ENCODE measurements at places on chromosomes 2 and 18.

DNA sequence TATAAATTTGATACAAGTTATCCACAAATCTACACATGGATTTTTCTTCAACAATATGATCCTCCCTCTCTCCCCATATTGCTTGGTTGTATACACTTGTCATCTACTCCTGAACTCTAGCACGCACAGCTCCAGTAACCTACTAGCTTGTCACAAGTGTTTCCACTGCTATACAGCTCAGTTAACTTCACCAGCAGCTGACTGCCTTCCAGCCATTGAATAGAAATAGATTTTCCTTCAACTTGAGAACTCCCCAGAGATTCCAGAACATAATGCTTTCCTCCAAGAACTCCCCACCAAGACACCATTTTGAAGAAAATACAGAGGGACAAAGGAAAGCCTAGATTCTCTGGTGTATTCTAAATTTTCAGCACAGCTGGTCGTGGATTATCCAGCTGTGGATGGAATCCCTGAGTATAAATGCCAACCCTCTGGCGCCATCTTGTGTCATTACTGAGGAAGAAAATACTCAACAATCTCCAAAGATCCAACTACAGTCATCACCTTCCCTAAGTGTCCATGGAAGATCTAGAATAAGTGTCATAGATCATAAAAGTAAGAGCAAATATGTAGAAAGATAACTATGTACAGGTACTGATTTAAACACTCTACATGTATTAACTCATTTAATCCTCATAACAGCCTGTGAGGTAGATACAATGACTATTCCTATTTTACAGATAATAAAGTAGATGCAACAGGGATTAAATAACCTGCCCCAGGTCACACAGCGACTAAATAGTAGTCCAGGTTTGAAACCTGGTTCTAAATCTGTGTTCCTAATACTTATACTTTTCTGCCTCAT is 156.7 kb downstream of the ARHGAP28 start:
- DNase-seq: no peak

DNA sequence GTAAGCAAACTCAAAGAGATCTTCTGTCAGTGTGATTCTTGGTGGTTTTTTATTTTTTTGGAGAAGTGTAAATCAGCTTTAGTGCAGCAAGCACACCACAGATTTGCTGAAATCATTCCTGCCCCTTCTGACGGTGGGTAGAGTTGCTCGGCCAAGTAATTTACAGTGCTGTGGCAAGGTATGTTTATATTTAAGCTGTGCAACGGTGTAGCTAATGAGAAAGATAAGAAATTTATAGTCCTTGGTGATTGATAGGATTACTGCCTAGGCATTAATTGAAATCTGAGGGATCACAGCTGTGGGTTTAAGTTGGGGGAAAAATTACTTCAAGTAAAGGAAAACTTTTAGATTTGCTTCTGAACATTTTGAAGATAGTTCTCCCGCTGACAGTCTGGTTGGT is 286.6 kb downstream of the AGAP1 start:
- DNase-seq: no peak

GRCh38 chr2:6771634-6772611 is 93.8 kb downstream of the CMPK2 start:
- no peak for DNase-seq

- DNase-seq: no peak
Measured at GRCh38 chr2:54728669-54729120, 5.2 kb downstream of the EML6 start.

GRCh38 chr2:171420728-171421563 is 12.8 kb downstream of the METTL8 start:
- no peak for DNase-seq

GRCh38 chr2:228522276-228522675 is 340.8 kb upstream of the SPHKAP start:
- no peak for DNase-seq

GRCh38 chr2:84882775-84883550 is 2.1 kb upstream of the TRABD2A start:
- no peak for DNase-seq

DNA sequence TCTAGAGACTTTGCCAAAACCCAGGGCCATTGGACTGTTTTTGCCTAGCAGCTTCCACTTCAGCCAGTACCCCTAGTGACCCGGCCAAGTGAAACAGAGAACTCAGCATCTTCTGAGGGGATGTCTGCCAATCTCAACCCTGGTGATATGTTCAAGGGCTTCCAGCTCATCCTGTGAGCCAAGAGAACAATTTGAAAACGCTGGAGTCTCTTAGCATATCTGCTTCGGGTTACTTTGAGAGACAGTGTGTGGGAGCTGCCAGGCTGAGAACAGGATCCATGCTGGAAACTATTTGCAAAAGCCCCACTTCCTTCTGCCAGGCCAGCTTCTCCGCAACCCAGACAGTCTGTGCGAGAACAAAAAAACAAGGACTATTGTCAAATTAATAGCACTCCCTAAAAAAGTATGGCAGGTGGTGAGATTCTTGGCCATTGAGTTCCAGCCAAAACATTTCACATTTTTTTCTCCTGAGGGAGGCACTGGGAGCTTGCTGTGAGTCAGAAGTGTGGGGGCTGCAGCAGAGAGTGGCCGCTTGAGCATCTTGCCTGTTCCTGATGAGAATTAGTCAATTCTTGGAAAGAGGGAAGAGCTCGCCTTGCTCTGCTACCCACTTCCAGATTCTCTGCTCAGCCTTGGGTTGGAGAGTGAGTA is 395.6 kb upstream of the TRIB2 start:
- no peak for DNase-seq

DNA sequence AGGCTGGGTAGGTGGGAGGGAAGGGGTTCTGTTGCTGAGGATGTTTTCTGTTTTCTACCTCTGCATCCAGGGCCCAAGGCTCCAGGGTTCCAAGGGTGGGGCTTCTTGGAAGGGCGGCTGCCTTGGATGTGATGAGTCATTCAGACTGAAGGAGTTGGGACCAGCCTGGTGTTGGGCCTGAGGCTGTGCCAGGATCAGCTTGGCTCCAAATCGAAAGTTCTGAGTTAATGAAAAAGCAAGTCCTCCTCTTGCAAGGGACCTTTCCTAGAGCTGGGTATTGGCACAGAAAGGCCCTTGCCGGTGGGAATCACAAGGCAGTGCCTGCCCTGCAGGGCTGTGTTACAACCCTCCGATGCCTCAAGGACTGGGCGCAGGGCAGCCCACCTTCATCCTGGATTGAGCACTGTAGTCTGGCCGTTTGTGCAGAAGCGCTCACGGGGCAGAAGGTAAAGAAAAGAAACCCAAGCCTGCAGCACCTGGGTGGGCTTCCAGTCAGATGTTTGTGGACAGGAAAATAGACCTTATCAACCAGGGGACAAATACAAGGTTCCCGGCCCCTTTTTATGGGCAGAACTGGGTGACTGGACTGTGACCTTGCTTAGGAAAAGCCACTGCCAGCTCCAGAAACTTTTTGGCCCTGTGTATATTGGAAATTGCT is 52.5 kb upstream of the MCFD2 start:
- no peak for DNase-seq

GRCh38 chr2:62307469-62308389 is 111.8 kb downstream of the B3GNT2 start:
- no peak for DNase-seq

DNA sequence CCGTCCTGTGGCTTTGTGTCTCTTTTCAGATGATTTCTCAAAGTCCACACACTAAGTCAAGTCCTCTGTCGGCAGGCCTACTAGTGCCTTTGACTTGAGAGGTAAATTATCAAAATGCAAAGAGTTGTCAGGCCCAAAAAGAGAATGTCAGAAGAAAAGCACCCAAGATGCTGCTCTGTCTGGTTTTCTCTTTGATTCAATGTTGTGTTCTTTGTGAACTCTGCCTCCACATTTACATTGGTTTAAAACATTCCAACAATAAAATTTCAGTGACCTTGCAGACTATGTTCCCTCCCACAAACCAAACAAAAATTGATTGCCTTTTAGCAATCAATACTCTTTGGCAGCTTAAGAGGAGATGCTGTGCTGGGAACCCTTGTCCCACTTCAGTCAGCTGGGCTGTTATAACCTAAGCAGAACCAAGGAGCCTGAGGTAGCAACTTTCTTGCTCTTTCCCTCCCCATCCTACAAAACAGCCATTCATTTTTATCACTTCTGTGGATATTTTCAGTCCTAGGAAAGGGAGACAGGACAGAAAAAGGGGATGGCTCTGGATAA is 19.6 kb upstream of the SATB2 start:
- DNase-seq: no peak

DNA sequence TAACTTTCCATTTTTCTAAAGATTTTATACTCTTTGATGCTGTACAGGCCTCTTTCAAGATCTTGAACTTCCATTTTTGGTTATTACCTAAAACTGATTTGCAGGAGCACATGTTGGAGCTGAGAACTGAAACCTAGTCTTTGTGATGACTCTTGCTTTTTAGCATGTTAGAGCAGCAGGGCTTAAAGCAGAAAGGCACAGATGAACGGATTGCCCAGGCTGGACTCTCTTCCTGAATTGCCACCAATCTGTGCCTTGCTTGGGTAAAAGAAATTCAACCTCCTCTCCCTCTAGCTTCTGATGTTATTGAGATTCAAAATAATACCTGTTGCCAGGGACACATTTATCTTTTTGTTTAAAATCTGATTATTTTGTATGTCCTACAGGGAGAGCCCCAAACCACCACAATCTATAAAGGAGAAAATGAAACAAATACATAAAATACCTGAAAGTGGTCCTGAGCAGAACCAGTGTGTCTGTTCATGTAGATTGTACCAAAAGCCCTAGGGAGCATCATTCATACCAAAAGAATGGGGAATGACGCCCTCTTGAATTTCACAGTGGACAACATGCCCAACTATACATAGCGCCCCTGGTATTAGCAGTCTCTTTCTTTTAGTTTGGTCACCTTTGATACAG is 277.0 kb upstream of the MAP2 start:
- DNase-seq: no peak

GRCh38 chr2:26073830-26074229 is 39.9 kb downstream of the RAB10 start:
- DNase-seq: no peak

DNA sequence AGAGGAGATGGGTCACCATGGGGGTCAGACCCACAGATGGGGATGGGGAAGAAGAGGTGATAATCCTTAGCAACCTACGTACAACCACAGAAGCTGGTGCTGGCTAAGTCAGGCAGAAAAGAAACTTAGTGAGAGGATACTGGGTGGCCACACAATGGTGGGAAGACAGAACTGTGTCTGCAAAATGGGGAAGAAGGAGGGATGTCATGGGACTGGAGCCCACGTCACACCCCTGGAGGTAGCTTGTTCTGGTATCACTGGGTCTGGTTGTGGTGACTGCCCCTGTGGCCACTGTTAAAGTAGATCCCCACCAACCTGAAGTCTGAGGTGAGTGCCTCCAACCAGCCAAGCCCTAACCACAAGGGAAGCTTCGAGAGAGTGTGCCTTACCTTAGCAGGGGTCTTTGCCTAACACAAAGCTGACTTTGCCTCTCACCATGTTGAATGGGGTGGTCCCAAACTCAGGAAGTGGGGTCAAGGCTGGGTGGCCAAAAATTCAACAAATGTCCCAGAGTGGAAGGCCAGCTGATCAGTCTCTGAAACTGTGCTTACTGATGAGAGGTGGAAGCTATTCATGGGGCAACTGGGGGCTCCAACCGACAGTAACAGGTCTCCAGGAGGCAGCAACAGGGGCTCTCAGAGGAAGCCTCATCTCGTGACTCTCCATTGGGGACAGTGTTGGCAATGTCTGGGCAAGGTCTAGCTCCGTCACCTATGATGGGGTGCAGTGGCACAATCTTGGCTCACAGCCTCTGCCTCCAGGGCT is 64.8 kb upstream of the SLC1A4 start:
- DNase-seq: no peak

- no peak for DNase-seq
Measured at GRCh38 chr2:66691031-66691965, 256.4 kb downstream of the MEIS1 start.

- no peak for DNase-seq
Measured at GRCh38 chr2:71468279-71469015, 15.1 kb downstream of the DYSF start.

DNA sequence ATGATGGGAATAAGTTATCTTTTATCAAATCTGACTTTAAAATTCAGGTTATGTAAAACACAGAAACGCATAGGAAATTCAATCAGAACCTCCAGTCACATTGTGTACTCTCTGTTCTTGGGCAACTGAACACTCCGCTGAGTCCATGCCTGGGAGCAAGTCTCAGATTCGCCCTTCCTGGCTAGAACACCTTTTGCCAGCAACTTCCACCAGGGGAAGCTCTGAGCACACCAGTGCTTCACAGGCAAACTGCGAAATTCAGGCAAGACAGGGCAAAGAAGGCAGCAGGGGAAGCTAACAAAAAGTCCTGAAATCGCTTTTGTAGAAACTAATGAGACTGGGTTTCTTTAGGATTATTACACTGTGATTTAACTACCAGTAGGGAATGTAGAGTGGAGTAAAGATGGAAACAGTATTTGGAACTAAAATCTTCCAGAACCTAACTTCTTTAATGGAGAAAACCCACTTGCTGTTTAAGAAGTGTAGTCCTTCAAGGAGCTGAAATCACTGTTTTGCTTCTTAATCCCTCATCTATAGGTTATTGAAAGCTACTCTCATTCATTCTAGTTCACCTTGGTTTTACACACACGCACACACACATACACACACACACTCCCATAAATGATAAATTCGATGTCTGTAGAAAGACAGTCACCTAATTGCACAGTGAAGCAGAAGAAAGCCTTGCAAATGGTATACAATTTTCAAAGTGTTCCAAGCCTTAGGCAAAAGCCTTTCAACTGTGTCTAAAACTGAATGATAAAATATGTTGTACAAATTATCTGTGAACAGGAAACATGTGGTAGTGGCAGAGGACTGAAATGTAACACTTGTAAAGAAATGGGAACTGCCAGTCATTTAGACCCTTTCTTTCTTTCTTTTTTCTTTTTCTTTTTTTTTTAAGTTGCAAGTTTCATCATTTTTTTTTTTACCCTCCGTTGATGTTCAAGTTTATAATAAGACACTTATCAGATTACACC is 214.5 kb downstream of the TMEM182 start:
- DNase-seq: no peak

GRCh38 chr2:23096906-23097602 is 287.9 kb upstream of the KLHL29 start:
- no peak for DNase-seq

GRCh38 chr18:48781163-48781987 is 169.4 kb downstream of the SMAD7 start:
- no peak for DNase-seq

GRCh38 chr2:120383631-120384340 is 37.9 kb downstream of the INHBB start:
- no peak for DNase-seq

DNA sequence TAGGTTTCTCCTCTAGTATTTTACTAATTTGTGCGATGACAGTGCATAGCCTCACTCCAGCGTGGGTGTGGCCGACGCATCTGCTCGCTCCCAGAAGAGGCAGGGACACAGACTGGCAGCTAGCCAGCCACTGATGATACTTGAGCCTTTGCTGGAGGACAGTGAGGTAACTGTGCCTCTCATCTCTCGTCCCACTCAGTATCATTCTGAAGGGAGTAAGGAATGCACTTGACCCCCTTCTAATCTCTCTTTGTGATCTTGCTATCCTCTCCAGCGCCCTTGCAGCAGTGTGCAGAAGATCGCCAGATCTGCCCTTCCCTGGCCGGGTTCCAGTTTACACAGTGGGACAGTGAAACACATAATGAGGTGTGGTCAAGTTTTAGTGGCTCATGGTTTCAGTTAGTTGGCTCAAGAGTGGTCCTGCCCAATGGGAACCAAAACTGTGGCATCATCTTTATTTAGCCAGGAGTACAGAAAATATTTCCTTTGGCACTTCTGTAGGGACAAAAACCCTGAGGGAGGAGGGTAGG is 17.5 kb downstream of the NCAPH start:
- no peak for DNase-seq

- DNase-seq: no peak
Measured at GRCh38 chr2:37570773-37571586, 100.5 kb downstream of the CDC42EP3 start.

GRCh38 chr2:237530472-237531433 is 35.6 kb upstream of the PRLH start:
- DNase-seq: no peak

- DNase-seq: no peak
Measured at GRCh38 chr2:6657136-6657535, 208.6 kb downstream of the CMPK2 start.
